ENCODE measurements at places on chromosomes 12 and 14.
A peak's percentile ranks its signal among the peaks of the same experiment; 100 is the strongest.

DNA sequence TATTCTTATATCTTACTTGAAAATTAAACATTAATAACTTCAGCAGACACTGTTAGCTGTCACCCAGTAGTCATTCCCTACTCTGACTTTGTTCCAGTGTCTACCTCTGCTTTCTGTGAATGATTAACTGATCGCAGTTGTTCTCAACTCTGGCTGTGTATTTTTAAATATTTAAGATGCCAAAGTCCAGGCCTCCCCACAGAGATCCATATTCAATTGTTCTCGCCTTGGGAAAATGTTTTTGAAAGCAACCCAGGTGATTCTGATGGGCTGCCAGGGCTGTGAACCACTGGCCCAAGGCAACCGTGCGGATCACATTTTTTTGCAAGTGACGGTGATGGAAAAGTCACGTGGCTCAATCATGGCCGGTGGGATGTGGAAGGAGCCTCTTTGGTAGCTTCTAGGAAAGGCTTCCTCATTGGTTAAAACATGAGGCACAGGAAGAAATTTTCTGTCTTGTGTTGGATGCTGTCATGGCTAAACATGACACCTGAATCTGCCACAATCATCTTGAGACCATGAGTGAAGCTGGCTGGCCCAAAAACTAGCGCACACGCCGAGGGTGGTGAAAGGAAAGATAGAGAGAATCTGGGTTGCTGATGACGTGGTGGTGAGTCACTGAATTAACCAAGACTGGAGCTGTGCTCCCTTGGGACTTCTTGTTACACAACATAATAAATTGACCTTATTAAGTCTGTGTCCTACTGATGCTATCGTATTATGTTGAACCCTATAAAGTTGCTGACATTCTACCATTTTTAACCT, 37.2 kb downstream of the RDH12 start:
- no peak for DNase-seq

DNA sequence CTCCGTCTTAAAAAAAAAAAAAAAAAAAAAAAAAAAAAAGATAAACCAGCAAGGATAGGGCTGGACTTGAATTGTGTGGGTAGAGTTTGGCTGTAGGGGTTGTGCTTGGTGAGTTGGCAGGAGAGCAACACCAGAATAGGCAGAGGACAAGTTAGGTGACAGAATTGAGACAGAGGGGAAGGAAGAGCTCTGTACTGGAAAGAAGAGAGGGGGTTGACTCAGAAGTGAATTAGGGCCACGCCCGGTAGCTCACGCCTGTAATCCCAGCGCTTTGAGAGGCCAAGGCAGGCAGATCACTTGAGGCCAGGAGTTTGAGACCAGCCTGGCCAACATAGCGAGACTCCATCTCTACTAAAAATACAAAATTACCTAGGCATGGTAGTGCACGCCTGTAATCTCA, 6.1 kb upstream of the TMEM30B start:
- no peak for DNase-seq

DNA sequence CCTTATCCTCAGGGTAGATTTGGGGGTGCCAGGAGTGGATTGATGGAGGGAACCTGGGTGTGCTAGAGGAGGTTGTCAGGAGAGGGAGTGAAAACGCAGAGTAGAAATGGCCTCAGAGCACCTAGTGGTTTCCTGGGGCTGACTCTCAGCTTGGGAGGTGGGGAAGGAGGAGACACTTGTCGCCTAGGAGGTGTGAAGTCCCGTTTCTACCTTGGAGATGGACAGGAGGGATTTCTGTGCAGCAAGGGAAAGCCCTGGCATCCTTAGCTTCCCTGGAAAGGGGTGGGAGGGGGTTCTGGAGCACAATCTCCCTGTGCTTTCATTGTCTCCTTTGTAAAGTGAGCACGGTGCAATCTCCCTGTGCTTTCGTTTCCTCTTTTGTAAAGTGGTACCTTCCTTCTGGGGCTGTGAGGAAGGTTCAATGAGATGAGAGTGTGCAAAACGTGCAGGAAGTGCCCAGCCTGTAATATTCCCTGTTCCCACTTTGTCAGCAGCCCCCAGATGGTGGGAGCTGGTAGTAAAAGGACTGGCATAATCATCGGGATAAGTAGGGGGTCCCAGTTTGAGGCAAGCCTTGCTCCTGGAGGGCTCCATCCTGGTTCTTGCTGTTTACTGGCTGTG, 1.6 kb downstream of the OAS3 start:
- peak; percentile 58 for DNase-seq

- peak; percentile 97 for DNase-seq
Observed at GRCh38 chr14:37197421-37198272, at the start of gene MIPOL1. Gene MIPOL1 (plus strand): TSS chr14:37197937. CDS start chr14:37247889, 49,952 bp downstream.

DNA sequence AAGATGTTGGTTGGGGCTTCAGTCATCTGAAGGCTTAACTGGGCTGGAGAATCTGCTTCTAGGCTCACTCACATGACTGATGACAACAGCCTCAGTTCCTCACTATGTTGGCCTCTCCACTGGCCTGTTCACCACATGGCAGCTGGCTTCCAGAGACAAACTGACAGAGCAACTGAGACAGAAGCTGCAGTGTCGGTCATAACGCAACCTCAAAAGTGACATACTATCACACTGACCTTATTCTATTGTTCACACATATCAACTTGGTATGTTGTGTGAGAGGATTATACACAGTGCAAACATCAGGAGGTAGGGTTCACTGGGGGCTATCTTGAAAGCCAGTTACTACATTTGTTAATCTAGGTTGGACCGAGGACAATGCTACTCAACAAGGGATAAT, 92.9 kb downstream of the PAWR start:
- DNase-seq: no peak

- no peak for DNase-seq
Observed at GRCh38 chr14:49654511-49654910, 19.5 kb upstream of the DNAAF2 start.

DNA sequence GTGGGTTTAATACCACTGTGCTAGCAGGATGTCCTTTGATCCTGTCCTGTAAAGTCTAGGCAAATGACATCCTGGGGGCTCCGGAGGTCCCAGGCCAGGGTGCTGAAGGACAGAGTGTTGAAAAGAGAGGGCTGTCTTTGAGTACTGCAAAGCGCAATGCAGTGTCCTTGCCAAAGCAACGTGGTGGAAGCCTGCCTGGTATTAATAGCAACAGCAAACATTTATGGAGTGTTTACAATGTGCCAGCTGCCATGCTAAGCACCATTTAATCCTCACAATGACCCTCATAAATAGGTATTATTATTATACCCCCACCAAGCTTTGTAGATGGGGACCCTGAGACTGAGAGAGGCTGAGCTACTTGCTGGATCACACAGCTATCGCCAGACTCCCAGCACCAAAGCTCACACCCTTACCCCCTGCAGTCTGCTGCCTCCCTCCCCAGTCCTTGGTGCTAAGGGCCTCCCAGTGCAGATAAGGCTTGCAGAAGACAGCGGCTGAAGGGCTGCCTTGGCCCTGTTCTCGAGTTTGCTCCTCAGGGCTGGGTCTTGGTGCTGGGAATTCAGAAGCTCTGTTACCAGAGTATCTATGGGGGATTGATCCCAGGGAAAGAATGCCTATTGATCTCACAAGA, 427.7 kb downstream of the FUT8 start:
- peak; percentile 98 for DNase-seq

DNA sequence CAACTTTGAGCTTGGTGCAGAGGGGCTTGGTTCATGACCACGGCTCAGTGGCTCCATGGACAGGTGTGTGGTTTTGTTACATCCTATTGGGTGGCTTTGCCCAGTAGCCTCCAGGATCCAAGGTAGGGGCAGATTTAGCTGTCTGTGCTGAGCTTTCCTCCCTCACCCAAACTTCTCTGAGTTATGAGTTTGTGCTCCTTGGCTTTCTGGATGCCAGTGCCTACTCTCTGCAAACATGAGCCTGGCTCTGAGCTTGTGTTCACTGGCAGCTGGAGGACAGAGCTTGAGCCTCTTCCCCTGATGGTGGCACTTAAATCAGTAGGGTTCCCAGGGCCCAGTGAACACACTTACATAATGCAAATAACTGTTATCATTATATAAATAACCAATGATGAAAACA, 45.3 kb upstream of the HECTD1 start:
- DNase-seq: no peak

GRCh38 chr12:14853961-14854360, 10.6 kb upstream of the ART4 start:
- no peak for DNase-seq

GRCh38 chr12:10673659-10674384, at the start of gene STYK1:
Gene STYK1 (minus strand): TSS chr12:10674052. CDS start chr12:10634618, 39,434 bp downstream.
- peak; percentile 41 for DNase-seq

DNA sequence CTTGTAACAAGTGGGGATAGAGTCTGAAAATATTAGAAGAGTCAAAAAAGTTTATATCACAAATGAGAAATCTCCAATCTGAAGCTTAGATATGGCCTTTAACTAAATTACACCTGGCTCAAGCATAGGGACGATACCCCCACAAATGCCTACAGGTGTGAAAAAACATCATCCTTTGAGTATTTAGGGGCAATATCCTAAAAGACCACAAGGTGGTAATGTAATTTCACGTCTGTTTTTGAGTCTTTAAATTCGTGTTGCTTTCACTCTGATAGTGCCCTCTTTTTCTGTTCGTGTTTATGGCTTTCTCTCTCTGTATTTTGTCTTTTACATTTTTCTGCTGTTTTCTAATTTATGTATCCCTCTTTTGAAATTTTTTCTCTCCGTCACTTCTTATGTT, 84.3 kb downstream of the ETNK1 start:
- DNase-seq: peak; percentile 48

DNA sequence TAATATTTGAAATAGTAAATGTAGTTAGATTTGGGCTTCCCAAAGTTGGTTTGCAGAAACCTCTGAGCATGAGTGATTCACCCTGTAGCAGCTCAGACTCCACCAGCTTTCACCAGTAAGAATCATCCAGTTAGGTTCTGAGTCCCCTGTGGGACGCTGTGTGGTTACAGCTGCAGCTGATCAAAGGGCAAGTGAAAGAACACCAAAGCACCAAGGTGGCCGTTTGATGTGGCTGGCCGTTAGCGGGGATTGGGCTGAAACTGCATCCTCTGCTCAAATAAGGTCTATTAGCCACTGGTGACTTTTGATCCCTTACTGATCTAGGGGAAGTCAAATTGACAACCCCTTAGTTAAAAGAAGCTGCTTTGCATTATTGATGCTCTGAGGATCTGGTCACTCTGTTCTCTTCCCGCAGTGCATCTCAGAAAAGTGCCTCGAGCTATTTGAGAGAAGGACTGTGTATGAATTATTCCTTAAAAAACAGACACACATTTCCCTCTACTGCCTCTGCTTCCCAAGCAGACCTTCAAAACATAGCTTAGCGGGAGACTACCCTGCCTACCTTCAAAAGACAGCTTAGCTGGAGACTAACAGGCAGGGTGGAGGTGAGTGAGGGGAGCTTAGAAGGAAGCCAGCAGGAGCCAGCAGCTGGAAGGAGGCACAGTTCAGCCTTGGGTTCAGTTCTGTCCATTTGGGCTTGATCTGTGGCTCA, 3.7 kb downstream of the ABHD12B start:
- DNase-seq: no peak

GRCh38 chr12:24222968-24223367, 273.5 kb upstream of the SOX5 start:
- no peak for DNase-seq

DNA sequence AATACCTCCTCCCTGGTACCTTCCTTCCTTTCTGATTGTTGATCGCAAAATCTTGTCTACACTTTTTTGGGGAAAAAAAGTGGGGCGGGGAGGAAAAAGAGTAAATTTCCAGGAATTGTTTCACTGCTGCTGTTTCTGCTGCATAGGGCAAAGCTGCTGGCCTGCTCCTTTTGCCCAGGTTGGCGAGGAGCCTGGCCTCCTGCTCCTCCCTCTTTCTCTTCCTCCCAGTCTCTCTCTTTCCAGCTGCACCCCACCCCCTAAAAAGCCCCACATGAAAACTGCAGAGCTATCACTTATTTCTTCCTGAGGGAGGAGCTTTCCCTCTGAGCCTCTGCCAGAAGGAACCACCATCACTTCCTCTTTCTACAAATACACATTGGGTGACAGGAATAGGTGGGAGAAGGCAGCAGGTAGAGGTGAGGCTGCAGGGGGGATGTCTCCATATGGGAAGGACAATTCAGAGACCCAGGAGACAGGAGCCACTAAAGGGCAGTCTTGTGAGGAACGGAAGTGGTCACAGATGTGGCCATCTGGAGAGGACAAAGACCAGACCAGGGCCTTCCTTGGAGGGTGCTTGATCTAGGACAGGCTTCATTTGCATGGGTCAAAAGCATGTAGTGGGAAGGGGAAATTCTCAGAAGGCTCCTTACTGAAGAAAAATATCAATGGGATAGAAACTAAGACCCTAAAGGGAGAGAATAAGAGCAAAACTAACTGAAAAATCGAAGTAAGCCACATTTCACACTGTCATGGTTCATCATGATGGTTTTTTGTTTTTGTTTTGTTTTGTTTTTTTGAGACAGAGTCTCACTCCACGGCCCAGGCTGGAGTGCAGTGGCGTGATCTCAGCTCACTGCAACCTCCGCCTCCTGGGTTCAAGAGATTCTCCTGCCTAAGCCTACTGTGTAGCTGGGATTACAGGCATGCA, 14.8 kb downstream of the ZBTB39 start:
- DNase-seq: no peak

- no peak for DNase-seq
Observed at GRCh38 chr14:76950055-76951020, 78.2 kb downstream of the IRF2BPL start.

GRCh38 chr12:13241833-13242488, 45.4 kb downstream of the EMP1 start:
- DNase-seq: no peak

DNA sequence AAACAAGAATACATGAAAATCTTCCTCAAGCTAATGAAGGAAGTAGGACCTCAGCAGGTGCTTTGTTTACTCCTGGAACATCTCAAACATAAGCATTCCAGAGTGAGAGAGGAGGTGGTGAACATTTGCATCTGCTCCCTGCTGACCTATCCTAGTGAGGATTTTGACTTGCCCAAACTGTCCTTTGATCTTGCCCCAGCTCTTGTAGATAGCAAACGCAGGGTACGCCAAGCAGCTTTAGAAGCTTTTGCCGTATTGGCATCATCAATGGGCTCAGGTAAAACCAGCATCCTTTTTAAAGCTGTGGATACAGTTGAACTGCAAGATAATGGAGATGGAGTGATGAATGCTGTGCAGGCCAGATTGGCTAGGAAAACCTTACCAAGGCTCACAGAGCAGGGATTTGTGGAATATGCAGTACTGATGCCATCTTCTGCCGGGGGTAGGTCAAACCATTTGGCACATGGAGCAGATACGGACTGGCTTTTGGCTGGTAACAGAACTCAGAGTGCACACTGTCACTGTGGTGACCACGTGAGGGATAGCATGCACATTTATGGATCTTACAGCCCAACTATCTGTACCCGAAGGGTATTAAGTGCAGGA, 1.9 kb downstream of the TOGARAM1 start:
- DNase-seq: peak; percentile 21

DNA sequence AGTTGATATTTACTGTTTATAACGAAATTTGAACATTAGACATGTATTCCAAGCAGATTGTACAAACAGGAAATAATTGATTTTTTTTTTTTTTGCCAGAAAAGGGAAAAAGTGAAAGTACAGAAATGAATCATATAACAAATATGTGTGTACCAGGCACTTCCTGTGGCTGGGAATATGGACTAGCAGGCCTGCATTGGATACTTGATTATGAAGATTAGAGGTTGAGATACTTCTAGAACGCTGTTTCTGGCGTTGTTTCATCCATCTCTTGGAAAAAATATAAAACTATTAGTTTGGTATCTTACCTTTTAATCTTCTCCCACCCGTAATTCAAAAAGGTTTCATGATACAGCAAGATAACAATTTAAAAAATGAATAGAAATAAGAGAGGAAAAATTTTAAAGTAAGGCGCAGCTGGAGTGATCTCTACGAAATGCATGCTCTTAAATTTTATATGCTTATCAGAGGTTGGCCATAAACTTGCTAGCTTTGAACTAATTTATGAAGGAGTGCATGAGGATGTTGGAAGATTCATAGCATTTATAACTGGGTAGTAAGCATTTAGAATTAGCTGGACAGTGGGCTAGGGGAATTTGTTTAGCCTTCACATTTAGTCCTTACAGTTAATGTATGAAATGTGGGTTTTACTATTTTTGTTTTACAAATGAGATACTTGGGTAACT, 90.8 kb downstream of the AEBP2 start:
- no peak for DNase-seq

Data from NCI-H1092 treated with DMSO at 0.1 percent for 48 hours (cell line).